SJCRH30 (cell line): ENCODE measurements at places on chromosomes 6 and 20. TPM values are rescaled to one million over a fixed set of nuclear protein-coding genes. Genes with fewer than 3 reads are reported as not detected.

DNA sequence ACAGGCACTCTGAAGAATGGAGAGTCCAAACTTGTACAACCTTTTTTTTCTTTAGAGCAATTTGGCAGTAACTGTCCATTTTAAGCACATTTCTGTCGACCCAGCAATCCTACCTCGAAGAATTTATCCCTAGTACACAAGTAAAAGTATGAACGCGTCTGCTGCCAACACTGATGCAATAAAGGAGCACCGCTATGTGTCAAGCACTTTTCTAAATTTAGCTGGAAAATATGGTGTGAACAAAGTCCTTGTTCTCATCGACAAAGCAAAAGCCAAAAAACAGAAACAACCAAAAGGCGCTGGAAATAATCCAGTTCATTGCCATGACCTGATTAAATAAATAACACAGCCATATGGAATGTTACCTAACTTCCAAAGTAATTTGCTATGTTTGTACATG lies 1.1 kb downstream of the DPM1 start:
- H3K27ac ChIP-seq: peak overlapping the region; percentile 98; the same call in 1 of the 2 replicates
- peaks cover 33% of the 10 kb centered on the region for H3K36me3 ChIP-seq
- no peak for DNase-seq
- H3K27me3 ChIP-seq: no peaks in the 10 kb centered on the region
- H3K4me1 ChIP-seq: peaks cover 7% of the 10 kb centered on the region; the same call in 1 of the 2 replicates

- no peaks in the 10 kb centered on the region for H3K36me3 ChIP-seq
- H3K4me1 ChIP-seq: no peaks in the 10 kb centered on the region
- H3K27ac ChIP-seq: no peak overlapping the region
- DNase-seq: no peak
Measured at GRCh38 chr6:28927846-28928245, 4.1 kb upstream of the TRIM27 start.

DNA sequence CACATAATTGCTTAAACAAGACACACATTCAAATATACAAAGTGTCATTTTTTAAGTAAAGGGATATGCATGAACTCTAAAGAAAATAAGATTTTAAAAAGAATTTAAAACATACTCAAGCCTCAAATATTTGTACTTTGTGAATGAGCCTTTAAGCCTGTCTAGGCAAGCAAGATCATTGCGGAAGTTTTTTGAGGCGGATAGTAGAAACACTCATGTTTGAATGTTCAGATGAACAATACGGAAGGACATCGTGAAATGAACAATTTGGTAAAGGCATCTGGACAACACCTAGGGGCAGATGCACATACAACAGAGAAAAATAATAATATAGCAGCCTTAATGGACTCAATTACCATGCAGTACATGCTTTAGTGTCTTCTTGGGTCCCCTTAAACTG lies 928.9 kb downstream of the TFAP2A start:
- H3K4me3 ChIP-seq: no peak overlapping the region
- H3K36me3 ChIP-seq: no peaks in the 10 kb centered on the region
- peaks cover 8% of the 10 kb centered on the region for H3K4me1 ChIP-seq
- H3K27ac ChIP-seq: no peak overlapping the region
- no peak for DNase-seq
- H3K27me3 ChIP-seq: no peaks in the 10 kb centered on the region

DNA sequence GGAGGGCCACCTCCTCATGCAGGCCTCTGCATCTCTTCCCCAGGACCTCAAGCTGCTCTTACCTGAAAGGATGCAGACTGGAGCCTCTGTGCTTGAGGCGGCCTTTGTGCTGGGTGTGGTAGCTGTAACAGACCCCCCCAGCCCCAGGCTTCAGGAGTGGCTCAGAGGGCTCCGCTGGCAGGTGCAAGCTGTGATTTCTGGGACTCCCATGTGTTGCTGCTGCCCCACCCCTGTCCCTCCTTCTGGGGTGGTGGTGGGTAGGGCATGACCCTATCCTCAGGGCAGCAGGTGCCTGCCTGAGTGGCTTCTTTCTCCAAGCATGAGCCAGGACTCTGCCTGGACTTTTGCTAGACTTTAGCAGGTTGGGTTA lies 121.2 kb downstream of the SULF2 start:
- H3K4me1 ChIP-seq: no peaks in the 10 kb centered on the region
- no peak for DNase-seq
- no peak overlapping the region for H3K27ac ChIP-seq
- H3K27me3 ChIP-seq: no peaks in the 10 kb centered on the region

DNA sequence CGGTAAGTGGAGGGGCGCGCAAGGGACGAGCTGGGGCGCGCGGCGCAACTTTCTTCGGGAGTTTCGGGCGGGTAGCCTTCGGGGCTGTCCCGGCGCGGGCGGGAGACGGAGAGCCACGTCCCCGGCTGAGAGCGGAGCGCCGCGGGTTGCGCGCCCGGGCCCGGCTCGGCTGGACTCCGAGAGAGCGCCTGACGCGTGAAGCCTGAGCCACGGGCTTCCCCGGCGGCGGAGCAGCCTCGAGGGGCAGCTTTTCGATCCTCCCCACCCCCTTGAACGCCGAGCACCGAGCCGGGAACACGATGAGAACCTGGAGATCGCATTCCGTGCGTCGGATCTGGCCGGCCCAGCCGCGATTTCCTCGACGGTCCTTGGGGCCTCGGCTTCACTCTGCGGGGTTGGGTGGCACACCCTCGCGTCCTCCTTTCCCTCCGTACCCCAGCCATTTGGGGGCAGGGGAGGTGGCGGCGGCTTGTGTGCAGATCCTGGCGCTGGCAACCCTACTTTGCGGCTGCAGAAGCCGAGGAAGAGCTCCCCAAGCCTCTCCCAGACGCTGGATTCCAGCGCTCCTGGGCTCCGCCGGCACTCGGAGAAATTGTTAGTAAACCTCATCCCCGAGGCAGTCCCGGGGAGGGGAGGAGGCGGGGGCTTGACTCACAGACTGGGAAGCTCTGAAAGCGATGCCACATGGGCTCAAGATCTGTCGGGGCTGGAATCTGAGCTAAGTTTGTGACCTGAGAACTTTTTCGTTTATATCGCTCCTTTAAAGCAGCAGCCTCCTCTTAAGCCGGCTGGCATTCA lies 572 bp downstream of the DSE start:
- H3K4me1 ChIP-seq: no peaks in the 10 kb centered on the region; the same call in 1 of the 2 replicates
- H3K27ac ChIP-seq: peak overlapping the region; percentile 83
- DNase-seq: peak; percentile 92
- no peaks in the 10 kb centered on the region for H3K27me3 ChIP-seq
- H3K36me3 ChIP-seq: no peaks in the 10 kb centered on the region

GRCh38 chr6:112014483-112014882 lies 39.4 kb upstream of the CCN6 start:
- no peaks in the 10 kb centered on the region for H3K36me3 ChIP-seq
- H3K4me3 ChIP-seq: no peak overlapping the region
- no peaks in the 10 kb centered on the region for H3K27me3 ChIP-seq
- H3K4me1 ChIP-seq: peaks cover 38% of the 10 kb centered on the region
- H3K27ac ChIP-seq: no peak overlapping the region; the same call in 1 of the 2 replicates
- no peak for DNase-seq

DNA sequence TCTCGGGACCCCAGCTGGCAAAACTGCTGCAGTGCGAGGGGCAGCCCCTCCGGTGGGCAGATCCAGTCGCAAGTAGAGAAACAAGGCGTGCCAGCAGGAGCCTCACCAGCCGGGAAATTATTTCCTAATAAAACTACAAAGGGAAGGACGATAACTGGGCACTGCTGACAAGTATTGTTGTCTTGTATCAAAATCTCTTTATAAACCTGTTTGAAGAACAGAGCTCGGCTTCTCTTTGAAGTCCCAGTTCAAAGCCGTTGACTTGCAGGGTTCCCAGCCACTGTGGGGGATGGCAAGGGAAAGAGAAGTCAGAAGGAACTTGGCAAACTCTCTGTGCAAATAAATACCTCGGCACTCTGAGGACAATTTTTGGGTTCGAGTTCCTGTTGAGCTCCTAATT lies 504.5 kb downstream of the CD83 start:
- no peaks in the 10 kb centered on the region for H3K36me3 ChIP-seq
- H3K27me3 ChIP-seq: no peaks in the 10 kb centered on the region
- no peaks in the 10 kb centered on the region for H3K4me1 ChIP-seq
- no peak for DNase-seq
- H3K4me3 ChIP-seq: no peak overlapping the region

- no peak overlapping the region for H3K27ac ChIP-seq
- no peaks in the 10 kb centered on the region for H3K4me1 ChIP-seq
- no peaks in the 10 kb centered on the region for H3K36me3 ChIP-seq
Measured at GRCh38 chr6:141123049-141123448, 1009.7 kb upstream of the GJE1 start.

- peaks cover 3% of the 10 kb centered on the region for H3K36me3 ChIP-seq
- H3K4me3 ChIP-seq: no peak overlapping the region
- no peak overlapping the region for H3K27ac ChIP-seq
- peaks cover 7% of the 10 kb centered on the region; the same call in 1 of the 2 replicates for H3K4me1 ChIP-seq
- DNase-seq: no peak
- no peaks in the 10 kb centered on the region for H3K27me3 ChIP-seq
Measured at GRCh38 chr20:17641520-17641964, 40.5 kb downstream of the RRBP1 start.

DNA sequence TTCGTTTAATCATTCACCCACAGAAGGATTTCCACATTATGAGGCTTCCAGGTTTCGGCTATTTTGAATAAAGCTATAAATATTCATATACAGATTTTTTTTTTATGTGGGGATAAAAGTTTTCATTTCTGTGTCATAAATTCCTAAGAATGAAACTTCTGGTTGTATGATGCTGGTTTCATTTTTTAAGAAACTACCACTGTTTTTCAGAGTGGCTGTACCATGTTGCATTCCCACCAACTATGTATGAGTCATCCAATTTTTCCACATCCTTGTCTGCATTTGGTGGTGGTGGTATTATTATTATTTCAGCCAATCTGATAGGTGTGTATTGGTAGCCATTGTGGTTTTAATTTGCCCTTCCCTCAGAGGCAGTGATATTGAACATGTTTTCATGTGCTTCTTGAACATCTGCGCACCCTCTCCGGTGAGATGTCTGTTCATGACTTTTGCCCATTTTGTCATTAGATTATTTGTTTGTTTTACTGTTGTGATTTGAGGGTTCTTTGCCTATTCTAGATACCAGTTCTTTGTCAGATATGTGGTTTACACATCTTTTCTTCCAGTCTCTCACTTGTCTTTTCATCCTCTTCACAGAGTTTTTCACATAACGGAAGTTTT lies 75.5 kb downstream of the DOK5 start:
- H3K36me3 ChIP-seq: no peaks in the 10 kb centered on the region
- H3K4me1 ChIP-seq: no peaks in the 10 kb centered on the region
- peaks cover 5% of the 10 kb centered on the region; the same call in 1 of the 2 replicates for H3K27me3 ChIP-seq
- H3K27ac ChIP-seq: no peak overlapping the region
- no peak overlapping the region for H3K4me3 ChIP-seq

DNA sequence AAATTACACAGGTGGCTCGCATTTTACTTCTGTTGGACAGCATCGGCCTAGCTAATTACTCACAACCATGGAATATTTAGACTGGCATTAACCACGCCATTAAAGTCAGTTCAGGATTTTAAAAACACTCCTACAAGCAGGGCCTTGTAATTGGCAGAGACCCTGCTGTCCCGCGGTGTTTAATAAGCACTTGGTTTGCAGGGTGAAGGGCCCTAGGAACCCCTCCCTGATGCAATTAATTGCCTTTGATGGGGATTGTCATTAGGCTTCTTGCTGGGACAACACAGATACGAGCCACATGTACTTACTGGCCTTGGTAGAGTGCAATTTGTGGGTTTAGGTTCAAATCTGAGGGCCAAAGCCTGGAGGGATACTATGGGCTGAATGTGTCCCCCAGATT lies 7.8 kb upstream of the VSTM2L start:
- H3K4me3 ChIP-seq: no peak overlapping the region
- H3K36me3 ChIP-seq: no peaks in the 10 kb centered on the region
- H3K27me3 ChIP-seq: no peaks in the 10 kb centered on the region
- no peak overlapping the region for H3K27ac ChIP-seq

DNA sequence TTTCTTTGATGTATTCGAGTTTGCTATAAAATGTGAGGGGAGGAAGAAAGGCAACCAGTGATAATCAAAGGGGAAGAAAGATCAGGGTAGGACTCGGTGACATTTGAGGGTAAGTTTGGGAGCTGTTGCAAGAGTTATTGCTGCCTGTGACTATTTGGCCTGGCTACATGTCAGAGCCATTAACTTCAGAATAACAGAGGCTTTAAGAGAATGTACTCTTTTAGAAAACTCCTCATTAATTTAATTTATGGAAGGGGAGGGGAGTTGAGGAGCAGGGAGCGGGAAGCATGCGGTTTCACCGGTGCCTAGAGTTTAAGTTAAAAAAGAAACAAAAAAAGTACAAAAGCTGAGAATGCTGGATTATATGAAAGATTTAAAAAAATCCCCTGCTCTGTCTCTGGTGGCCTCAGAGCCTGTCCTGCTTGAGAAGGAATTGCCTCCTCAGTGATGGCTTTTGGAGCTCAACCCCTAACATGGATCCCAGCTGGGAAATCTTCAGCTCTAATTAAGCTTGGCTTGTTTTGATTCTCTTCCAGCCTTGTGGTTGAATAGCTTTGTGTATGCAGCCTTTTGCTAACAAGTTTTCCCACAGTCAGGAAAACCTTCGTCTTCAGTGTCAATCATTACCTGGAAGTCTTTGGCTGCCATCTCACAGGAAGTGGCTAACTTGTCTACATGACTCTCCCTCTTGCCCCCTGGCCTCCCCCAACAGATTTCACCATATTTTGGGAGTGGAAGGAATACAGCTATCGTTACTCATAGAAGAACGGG lies 238.2 kb downstream of the SOX4 start:
- H3K27ac ChIP-seq: no peak overlapping the region
- no peaks in the 10 kb centered on the region for H3K36me3 ChIP-seq
- DNase-seq: no peak
- H3K27me3 ChIP-seq: no peaks in the 10 kb centered on the region
- H3K4me1 ChIP-seq: no peaks in the 10 kb centered on the region
- no peak overlapping the region for H3K4me3 ChIP-seq

GRCh38 chr6:130815200-130816071 lies 11.8 kb upstream of the SMLR1 start:
- H3K4me1 ChIP-seq: no peaks in the 10 kb centered on the region
- H3K27me3 ChIP-seq: no peaks in the 10 kb centered on the region
- H3K4me3 ChIP-seq: no peak overlapping the region
- DNase-seq: no peak

DNA sequence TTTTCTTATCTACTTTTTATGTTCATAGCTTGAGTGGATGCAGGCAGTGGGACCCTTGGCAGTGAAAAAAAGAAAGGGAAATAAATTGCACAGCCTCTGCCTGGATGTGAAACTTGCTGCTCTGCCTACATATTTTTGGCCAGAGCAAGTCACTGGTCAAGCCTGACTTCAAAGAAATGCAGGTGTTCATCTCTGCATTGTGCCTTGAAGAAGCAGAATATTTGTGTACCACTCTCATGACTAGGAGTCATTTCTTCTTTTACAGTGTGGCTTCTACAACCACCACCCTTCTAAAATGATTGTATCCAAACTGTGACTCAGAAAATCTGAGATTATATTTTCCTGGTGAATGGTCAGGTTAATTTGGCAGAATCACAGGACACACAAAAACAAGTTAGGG lies 2.5 kb upstream of the KATNA1 start:
- no peaks in the 10 kb centered on the region for H3K36me3 ChIP-seq

The ECT2L gene
- not detected in 2 replicates for total RNA-seq

The RAB44 gene
- total RNA-seq: not detected in 2 replicates

The FUCA2 gene
- total RNA-seq: 38.4 and 40.3 TPM in 2 replicates

The MTFR2 gene
- total RNA-seq: 9.4 and 11.8 TPM in 2 replicates

The MRAP2 gene
- total RNA-seq: 18.3 and 20.3 TPM in 2 replicates

The EEF1E1 gene
- total RNA-seq: 64.3 and 72.5 TPM in 2 replicates

The SLC22A7 gene
- total RNA-seq: not detected in 2 replicates

The ZNF311 gene
- total RNA-seq: not detected in 2 replicates

The EYA4 gene
- total RNA-seq: 36.8 and 44.5 TPM in 2 replicates

The GPLD1 gene
- 0.23 and 0.59 TPM in 2 replicates for total RNA-seq

The SNAP25 gene
- total RNA-seq: not detected in 2 replicates

The OOEP gene
- not detected in 2 replicates for total RNA-seq
